Stimulated activated CD8-positive, alpha-beta memory T cell treated with anti-CD3 and anti-CD28 coated beads, Interleukin-7, amount 100 ng/mL, for 4 hours (primary cell): ENCODE measurements at places on chromosomes 16 and 17.

GRCh38 chr16:27152801-27153200 lies 50.5 kb upstream of the KDM8 start:
- DNase-seq: no peak

GRCh38 chr17:74326506-74326905 lies 480 bp downstream of the KIF19 start:
- DNase-seq: no peak

DNA sequence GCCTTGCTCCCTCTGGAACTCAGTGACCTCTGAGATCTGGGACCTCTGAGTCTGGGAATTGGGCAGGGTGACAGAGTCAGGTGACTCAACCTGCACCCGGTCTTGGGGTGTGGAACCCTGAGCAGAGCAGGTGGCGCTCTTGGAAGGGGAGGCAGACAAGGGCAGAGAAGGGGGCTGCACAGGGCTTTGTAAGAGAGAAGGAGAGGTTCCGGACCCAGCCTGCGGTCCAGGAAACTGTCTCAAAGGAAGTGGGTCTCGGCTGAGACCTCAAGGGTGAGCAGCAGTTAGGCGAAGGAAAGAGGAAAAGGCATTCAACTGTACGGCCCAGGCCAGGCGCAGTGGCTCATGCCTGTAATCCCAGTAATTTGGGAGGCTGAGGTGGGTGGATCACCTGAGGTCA lies 10.0 kb upstream of the RIPOR1 start:
- DNase-seq: no peak

DNA sequence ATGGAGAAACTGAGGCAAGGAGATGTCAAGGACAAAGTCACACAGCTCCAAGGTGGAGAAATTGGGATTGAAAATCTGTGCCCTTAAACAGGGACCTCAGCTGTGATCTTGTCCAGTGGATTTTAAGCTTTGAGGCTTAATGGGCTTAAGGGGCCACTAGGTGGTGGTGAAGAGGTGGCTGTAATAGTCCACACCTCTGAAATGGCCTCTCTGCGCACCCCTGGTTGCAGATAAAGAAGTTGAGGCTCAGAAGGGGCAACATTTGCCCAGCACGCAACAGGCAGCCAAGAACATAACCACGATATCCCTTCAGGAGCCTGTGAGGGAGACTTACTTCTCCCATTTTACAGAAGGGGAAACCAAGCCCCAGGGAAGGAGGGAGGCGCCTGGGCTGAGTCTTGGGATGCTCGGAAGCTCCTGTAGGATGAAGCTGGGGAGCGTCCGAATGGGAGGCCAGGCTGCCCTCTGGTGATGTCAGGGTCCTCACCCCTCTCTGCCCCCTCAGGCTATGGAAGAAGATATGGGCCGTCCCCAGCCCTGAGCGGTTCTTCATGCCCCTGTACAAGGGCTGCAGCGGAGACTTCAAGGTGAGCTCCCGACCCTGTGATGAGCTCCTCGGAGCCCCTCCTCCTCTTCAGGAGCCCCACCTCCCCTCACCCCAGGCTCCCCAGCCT lies 43.7 kb downstream of the IL21R start:
- DNase-seq: no peak

DNA sequence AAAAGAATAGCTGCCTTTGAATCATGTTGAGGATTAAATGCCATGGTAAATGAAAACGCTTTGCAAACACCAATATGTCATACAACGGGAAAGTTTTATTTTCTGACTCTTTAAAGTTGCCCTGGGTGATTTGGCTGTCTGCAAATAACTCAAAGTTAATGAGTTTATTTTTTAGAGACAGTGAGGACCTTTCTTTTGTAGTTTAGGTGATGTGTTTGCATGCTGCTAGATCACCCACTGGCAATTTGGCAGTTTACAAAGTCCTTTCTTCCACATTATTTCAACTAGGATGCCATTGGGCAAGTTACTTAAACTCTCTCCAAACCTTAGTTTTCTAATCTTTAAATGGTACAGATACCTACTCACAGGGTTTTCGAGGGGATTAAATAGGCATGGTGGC lies 37.8 kb downstream of the GDE1 start:
- DNase-seq: no peak

DNA sequence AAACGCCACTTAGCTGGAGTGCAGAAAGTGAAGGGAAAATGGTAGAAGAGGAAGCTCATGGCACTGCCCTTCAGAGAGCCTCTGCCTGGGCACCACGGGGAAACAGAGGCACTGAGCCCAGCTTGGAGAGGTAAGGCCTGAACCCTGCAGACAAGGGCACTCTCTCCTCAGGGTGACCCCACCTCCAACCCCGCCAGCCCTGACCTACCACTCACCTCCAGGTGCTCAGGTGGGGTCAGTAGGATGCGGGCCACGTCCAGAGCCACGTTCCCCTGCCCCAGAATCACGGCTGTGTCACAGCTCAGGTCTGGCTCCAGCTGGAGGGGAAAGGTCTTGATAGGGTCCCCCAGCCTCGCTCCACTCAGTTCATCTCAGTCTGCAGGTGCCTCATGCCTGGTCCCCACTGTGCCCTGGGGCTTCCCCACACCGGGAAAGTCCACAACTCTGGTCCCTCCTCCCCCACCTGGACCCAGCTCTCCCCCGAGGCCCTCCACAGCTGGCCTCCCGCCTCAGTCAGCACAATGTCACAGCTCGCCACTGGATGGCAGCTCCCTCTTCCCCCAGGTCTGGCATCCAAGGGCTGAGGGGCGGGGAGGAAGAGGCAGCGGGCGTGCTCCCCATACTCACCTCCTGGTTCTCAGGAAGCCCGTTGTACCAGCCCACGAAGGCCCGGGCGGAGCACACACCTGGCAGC lies 6.0 kb upstream of the GRIN2C start:
- no peak for DNase-seq

GRCh38 chr16:87409153-87409552 lies 17.0 kb downstream of the MAP1LC3B start:
- DNase-seq: no peak

- no peak for DNase-seq
These were observed 268.5 kb downstream of the RBFOX1 start for GRCh38 chr16:7601100-7601499.

DNA sequence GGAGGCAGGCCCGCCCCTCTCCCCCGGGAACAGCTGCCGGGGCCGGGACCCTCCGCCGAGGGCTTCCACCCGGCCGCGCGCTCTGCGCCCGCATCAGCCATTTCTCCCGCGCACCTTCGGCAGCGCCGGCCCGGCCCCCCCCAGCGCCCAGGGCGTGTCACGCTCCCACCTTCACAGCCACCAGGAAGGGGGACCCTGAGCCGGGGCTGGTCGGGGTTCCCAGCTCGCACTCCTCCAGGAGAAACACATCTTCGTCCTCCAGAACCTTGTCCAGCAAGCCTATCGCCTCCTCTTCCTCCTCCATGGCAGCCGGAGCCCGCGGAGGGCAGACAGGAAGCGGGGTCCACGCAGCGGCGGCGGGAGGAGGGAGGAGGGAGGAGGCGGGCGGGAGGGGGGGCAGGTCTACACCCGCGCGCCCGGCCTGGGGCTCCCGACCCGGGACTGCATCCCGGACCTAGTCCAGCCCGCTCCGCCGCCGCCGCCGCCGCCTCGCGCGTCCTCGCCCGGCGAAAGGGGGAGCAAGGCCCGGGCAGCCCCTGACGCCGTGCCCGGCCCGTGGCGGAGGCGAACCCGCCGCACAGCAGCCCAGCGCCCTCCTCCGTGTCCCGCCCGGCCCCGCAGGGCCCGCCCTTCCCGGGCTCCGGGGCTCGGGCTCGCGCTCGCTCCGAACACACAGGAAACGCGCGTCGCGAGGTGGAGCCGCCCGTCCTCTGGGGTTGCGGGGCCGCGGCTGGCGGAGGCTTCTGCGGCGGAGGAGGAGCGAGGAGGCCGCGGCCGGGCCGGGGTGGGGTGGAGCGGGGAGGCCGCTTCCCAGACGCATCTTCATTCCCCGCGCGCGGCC lies 70.8 kb downstream of the ABR start:
- DNase-seq: peak; percentile 53

GRCh38 chr17:51456942-51457341 lies 196.6 kb downstream of the UTP18 start:
- no peak for DNase-seq

- DNase-seq: no peak
These were observed 275.8 kb upstream of the MAF start for GRCh38 chr16:79876332-79876730.

DNA sequence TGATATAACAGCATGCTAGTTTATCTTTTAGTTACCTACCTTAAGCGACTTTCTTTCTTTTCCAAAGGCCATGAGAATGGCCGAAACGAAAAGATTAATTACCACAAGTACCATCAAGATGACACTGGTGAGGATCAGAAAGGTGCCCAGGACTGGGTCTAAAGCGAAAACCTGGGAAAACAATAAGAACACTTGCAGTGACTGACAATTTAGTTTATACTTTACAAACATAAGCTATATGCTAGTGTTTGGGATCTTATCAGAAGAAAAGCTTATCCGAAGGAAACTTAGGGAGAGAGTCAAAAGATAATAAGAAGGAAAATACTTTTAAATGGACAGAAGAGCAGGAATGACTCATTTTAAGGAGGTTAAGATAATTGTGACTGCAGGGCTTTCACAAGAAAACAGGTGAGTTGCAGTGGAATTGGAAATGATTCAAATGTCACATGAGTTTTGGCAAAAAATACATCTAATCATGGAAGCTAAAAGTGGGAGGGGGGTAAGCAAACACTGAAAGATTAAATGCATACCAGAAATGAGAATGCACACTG lies 34.8 kb downstream of the IST1 start:
- DNase-seq: no peak

DNA sequence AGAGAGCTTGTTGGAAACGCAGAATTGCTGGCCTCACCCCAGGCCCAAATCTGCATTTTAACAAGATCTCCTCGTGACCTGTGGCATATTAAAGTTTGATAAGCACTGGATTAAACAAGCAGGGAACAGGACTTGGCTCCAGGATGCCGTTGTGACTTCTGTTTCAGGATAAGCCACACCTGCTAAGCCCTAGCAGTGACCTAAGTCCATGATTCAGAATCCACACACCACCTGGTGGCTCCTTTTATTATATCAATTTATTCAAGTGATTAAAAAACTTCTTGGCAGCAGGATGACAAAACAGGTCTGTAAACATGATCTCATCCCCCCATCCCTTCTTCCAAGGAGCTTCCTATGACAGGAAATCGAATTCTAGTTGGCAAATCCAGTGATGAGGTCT lies 9.1 kb downstream of the NAGPA start:
- no peak for DNase-seq

DNA sequence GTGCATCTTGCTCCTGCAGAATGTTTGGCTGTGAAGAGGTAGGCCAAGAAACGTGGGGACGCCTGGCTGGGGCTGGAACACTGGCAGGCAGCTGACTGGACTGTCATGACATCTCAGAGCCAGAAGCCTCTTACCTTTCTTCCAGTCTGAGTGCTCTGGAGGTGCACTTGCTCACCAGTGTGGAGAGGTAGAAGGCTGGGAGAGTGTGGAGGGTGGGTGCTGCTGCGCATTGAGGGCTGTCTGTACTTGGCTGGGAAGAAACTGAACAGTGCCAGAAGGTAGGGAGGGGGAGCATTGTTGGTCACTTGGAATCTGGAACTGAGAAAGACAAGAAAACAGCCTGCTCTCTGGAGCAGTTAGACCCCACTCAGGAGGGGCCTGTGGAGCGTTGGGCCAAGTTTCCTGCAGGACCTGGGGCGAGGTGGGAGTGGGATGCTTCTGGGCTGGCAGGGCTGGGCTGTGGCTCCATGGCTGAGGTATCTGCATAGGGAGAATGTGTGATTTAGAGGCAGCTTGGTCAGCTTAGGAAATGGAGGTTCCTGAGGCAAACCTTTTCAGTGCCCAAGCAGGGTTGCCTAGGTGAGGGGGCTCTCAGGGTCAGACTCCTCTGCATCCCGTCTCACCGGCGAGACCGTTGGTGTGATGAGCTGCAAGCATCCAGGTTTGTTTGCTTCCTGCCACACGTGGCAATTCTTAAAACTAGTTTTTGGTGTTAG lies 55.1 kb downstream of the KSR1 start:
- no peak for DNase-seq

GRCh38 chr17:78238823-78239488 lies 7.5 kb downstream of the TMEM235 start:
- DNase-seq: no peak

DNA sequence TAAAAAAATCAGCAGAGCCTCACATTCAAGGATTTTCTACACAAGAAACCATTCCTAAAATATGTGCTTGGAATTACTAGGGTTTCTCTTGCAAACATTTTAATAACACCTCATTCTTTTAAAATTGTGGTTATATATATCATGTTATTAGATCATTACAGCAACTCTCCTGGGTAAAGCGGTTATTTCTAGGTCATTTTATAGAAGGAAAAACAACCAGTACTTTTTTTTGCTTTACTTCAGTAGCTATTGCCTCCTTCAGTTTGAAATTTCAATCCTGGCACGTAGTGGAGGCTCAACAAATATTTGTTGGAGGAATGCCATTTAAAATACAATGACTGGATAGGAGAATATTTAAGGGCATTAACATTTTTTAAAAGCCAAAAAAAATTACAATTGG lies 220.6 kb downstream of the CDRT15L2 start:
- no peak for DNase-seq

GRCh38 chr17:71180801-71181385 lies 939.9 kb upstream of the SOX9 start:
- no peak for DNase-seq

GRCh38 chr17:28131599-28131998 lies 89.1 kb downstream of the NLK start:
- DNase-seq: no peak

DNA sequence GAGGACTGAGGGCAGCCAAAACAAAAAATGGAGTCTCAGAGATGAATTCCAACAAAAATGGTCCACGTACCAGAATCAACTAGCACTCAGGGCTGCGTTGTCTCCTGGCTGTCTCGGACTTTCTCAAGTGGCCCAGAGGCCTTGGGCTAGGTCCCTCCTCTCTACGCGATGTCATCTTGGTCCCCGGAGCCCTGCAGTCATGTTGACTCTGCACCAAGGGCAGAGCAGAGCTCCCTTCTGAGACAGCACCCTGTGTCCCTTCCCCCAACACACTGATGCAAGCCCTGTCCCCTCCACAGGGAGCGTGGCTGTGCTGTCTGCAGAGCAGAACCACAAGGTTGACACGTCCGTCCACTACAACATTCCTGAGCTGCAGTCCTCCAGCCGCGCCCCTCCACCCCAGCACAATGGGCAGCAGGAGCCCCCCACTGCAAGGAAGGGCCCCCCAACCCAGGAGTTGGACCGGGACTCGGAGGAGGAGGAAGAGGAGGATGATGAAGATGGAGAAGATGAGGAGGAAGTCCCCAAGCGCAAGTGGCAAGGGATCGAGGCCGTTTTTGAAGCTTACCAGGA lies 20.8 kb downstream of the GINS2 start:
- DNase-seq: no peak

DNA sequence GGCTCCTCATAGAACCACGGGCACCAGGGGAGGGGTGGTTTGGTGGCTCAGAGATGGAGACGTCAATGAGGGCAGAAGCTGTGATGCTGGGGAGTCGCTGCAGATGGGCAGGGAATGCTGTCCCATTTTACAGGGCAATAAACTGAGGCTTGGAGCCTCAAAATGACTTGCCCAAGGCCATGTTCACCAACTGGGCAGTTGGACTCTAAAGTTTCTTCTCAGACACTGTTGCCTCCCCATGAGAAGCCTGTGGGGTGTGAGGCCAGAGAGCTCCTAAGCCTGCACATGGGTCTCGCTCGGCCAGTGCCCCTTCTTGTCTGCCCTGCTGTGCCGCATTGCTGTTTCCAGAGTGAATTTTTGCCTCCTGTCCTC lies 38.6 kb downstream of the CPNE2 start:
- DNase-seq: no peak
